T-cell (primary cell): ENCODE measurements at places on chromosomes 7 and 10.

- no peak for DNase-seq
Observed at GRCh38 chr7:94301024-94301586, 93.6 kb upstream of the COL1A2 start.

DNA sequence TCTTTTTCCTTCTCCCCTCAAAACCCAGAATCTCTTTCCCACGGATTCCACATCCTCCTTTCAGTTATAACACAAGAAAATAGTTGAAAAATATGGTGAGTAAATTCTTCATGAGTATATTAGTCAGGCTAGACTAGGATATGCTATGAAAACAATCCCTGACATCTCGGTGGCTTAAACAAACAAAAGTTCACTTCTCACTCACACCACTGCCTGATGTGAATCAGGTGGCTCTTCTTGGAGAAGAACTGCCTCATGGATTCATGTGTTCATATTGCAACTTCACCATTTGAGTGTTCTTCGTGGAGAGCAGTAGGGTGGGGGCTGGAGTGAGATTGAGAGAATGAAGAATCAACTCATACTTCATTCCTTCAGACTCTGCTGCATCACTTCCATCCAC is 204.1 kb downstream of the PHF14 start:
- no peak for DNase-seq

- no peak for DNase-seq
Observed at GRCh38 chr10:3514691-3515090, 270.3 kb downstream of the KLF6 start.

DNA sequence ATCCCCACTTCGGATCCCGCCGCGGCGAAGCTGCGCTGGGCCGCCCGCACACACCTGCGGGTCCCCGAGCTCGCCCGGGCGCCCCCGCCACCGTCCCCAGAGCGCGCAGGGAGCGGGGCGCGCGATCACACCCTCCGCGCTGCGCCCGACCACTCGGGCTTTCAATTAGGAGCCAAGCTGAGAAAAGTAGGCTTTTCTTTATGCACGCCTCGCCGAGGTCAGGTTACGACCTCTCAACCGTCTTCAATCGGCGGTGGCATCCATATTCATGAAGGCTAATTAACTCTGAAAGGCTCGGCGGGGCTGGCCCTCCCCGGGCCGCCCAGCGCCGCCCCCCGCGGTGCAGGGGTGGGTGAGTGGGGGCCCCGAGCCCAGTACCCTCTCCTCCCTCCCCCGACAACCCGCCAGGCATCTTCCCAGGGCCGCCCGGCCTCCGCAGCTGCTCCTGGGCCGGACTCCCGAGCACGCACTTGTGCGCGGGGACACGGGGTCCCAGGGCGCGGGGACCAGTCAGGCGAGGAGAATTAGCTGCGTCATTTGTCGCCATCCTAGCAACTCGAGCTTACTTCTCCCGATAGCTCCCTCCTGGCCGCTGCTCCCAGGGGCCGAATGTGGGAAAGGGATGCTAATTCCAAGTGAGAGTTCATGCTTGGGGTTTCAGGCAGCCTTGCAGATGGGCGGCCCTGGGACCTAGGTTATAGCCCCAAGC is 155.5 kb upstream of the LYZL2 start:
- DNase-seq, result peak; percentile 56

- DNase-seq, result no peak
Observed at GRCh38 chr10:20885678-20886077, 11.4 kb downstream of the NEBL start.
